ENCODE measurements at places on chromosomes 13 and 19.

- DNase-seq, result no peak
These were observed 14.0 kb upstream of the TMPRSS9 start for GRCh38 chr19:2345794-2346663.

GRCh38 chr13:93029536-93029935, 197.1 kb upstream of the GPC6 start:
- peak; percentile 86 for DNase-seq

DNA sequence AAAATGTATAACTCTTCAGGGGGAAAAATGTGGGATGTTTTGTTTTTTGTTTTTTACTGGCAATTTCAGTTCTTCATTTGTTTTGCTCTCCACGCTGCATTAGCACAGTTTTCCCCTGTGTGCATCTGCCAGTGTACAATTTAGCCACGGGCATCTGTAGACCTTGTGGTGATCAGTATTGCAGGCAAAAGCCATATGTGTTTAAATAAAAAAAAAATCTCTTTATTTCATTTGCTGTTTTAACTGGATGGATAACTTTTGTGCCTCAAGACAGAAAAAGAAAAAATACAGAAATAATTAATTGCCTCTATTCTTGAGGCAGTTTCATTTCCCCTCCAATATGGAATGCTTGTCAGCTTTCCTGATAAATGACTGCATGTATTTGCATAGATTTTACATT, 7.9 kb upstream of the MAB21L1 start:
- no peak for DNase-seq

DNA sequence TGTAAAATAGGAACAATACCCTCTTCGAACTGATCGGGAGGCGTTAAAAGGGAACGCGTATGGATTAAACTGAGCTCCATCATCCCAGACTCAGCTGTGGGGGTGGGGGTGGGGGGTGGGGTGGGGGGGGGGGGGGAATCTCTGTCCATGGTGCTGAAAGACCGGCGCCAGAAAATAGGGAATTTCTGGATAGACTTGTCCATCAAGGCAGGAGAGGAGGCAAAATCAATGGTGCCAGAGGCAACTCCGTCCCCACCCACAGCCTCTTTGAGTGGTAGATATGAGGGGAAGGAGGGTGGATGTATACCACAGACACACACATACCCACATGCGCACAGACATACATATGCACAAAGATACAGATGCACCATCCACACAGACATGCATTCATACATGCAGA, 37.4 kb downstream of the ZNF787 start:
- DNase-seq, result no peak
